ENCODE measurements at places on chromosomes 6 and 20.
A peak's percentile ranks its signal among the peaks of the same experiment; 100 is the strongest.

DNA sequence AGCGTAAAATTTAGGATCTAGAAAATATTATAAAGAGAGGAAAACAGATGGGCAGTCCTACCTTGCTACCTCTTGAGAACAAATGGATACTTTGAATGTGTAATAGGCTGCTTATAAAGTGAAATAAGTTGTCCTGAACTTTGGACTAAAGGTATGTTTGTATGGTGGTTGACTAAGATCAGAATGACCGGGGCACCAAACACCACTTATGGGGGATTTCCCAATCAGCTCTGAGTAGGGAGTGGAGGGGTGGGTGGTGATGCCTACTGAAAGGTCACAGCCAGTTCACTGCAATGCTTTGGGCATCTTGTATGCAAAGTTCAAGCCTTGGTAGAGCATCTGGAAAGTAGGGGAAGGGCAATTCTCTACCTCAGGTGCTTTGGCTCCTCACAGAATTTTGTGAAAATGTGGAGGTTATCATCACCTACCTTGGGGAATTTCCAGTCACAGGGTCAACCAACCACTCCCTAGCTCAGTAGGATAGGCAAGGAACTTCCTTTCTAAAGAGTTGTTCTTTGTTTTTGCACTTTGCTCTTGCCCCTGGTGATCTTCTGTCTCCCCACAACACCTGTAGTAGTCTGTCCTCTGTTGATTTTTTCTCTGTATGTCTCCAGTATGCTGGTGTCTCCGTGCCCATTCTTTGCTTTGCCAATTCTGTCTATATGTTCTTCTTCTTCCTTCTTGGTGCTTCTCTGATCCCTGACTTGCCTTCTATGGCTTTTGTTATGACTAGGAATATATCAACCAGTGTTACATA lies at the start of gene TRIM31:
TRIM31 (minus strand) TSS at position 88 of the 757 bp plus-strand sequence. CDS start 285 bp downstream, outside the sequence.
- DNase-seq = no peak

- DNase-seq = no peak
Observed at GRCh38 chr20:34710568-34710839, 6.4 kb downstream of the TP53INP2 start.

DNA sequence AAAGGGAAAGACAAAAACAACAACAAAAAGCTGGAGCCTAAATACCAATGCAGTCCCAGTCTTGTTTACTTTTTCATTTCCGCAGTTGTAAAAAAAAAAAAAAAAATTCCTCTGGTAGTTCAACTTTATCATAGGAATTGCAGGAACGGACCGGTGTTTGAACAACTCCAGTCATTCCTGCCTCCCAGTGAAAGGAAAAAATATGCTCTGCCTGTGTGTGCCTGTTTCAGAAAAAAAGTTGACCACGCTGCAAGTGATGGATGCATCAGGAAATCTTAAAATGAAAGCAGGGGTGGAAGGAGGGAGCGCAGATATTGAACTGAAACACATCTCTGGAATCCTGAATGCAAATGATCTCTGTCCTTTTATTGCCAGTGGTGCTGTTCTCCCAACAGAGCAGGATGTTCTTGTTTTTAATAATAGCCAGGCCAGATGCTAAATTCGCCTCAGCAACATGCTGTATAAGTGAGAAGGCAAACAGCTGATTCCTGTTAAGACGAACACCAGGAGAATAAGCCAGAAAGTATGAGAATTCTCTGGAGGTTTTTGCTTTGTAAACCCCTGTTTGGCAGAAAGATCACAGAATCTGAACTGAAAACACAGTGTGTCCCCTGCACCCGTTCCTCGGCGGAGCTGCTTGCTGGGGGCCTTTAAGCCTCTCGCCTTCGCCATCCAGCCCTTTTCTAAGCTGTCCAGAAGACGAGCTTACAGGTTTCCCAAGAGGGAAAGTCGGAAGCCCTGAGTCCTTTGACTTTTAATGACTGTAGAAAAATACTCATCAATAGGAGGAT lies 178.4 kb upstream of the SUPT3H start:
- peak; percentile 85 for DNase-seq

DNA sequence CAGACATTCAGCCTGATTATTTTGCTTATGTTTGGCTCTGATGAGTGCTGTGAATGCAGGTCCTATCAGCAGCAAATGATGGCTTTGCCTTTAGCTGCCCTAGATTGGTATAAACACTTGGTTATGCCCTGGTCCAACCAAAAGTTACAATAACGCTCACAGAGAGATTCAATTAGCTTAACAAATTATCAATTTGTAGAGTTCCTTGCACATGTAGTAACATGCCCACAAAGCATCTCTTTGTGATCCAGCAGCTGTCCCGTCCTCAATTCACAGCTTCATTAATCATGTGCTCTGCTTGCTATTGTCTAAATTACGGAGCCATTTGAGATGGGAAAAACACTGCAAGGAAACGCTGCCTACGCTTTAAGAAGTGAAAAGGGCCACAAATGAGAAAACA lies 457.9 kb downstream of the HDGFL1 start:
- no peak for DNase-seq

DNA sequence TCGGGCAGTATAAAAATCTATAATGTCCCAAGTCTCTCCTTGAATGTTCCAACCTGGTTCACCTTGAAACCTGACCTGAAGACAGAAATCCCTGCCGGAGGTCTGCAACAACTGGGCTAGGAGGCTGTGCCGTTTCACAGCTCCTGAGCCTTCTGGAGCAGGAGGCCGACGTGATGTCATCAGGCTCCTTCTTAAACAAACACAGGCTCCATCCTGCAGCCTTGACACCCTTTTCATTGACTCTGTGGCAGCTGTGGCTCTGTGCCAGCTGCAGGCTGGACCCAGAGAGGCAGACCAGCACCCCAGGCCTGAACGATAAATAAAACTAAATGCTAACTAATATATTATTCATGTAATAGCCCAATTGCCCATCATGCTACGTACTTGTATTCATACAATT lies 483.9 kb downstream of the CD83 start:
- DNase-seq = no peak

All from foreskin fibroblast (primary cell).